Inflammatory macrophage treated with lipopolysaccharide for 1 hour (primary cell): ENCODE measurements at places on chromosomes 7 and 10.
A peak's percentile ranks its signal among the peaks of the same experiment; 100 is the strongest.

DNA sequence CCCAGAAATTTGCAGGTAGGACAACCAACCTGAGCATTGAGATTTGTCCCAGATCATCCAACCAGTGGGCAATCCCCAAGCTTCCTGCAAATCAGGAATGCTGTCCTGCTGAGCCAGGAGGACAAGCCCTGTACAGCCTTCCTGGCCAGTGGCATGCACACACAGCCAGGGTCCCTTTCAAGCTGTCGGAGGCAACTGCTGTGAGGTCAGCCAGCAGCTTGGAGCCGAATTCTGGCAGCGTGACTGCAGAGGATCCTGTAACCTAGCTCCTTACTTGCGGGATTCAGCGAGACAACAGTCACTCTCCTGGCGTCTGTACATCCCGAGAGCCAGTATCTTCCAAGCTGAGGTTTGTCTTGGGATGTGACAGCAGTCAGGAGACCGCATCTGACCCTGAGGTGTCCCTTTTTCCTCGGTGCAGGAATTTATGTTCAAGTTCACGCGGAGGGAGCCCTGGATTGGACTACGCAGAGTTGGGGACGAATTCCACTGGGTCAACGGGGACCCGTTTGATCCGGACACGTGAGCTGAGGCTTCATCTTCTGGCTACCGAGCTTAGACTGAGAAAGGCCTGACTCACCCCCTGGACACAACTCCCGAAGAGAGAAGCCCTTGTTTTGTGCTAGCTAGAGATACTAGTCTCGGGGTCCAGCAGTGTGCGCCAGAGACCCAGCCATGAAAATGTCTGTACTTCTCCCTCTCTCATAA, 18.3 kb downstream of the CLEC2L start:
- no peak for DNase-seq

DNA sequence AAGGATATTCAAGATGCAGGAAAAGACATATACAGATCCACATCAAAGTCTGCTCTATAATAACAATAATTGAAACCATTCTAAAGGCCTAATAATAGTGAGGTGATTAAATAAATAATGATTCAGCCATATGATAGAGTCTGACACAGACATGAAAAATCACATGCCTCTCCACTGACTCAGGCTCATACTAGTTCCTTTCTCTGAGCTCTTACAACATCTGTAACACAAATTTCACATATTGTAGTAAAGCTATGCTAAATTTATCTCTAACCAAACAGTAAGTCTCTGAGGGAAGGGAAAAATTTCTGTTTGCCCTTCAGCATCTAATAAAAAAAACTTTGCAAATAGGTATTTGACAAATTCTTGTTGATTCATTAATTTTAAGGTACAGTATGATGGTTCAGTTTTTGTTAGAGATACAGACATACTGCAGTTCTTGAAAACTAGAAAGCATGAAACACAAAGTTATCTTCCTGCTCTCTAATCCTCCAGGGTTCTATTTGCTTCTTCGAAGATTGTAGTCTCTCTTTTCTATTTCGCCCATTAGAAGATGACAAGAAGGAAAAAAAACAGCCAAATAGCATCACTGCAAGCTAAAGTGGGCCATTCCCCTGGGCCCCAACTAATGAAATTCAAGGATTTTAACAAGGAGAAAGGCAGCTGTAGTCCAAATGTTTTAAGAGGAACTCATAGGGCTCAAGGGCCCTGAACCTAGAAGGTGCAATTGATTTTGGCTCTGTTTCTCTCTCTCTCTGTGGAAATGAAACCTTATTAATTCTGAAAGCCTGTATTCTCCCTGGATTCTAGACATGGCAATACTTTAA, 53.9 kb downstream of the CUBN start:
- peak; percentile 88 for DNase-seq

- no peak for DNase-seq
Observed at GRCh38 chr10:131772441-131772840, 128.4 kb upstream of the PPP2R2D start.

DNA sequence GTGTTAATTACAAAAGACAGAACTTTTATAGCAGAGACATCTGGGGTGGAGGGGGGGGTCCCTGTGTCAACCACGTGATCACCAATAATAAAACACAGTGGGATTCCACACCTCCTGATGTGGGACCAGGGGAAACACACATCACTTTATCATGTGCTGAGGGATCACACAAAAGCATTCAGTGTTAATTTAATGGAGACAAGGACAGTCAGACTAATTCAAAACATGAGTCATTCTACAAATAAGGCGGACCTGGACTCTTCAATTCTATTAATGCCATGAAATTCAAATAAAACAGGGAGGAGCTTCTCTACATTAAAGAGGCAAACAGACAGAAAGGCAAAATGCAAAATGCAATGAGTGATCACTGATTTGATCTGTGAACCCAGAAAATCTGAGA, 67.3 kb upstream of the PFKP start:
- DNase-seq = no peak

- DNase-seq = no peak
Observed at GRCh38 chr10:76115471-76116155, 684.2 kb downstream of the LRMDA start.

DNA sequence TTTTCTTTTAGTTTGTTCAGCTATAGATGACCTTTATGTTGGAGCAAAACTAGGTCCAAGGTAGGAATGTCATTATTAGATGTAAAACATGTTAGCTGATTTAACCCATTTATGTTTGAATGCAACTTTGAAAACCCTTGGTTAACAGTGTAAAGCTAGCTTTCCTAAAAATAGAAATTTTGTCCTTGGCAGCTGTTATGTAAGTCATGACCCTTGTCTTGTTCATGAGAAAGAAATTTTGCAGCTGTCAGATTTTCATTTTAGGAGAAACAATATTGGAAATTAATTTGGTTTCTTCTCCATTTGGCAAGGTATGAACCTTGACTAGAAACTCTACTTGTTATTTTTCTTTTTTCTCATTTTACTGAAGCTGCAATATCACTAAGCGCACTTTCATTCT, 23.9 kb upstream of the CCAR1 start:
- no peak for DNase-seq
